ENCODE measurements at places on chromosomes 1 and 21.

DNA sequence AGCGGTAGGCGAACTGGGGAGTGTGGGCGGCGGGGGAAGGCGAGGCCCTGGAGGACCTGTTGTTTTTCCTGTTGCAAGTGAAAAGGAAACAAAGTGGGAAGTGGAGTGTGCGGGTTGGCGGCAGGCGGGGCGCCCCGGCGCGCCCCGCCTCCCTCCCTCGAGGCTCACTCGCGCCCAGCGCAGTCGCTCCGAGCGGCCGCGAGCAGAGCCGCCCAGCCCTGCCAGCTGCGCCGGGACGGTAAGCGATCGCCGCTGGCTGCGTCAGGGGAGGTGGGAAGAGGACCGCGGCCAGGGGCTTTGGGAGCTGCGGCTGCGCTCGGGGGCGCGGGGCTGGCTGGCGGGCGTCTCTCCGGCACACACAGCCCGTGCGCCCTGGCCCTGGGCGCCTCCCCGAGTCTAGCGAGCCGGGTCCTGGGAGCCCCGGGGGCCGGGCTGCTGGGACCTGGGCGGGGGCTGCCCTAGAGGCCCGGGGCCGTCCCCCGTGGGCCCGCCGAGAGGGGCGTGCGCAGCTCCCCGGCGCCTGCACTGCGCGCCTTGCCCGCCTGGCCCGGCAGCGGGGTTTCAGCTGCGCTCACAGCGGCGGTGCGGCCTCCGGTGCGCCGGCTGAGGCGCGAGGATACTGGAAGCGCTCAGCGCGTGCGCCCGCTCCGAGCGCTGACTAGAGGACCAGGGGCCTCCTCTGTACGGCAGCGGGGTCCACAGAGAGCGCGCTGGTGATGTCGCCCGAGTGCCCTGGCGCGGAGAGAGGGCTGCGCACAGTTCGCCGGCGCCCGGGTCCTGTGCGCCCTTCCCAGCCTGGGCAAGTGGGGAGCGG, at the start of gene PIK3CD:
Gene PIK3CD (plus strand): TSS at position 167 of the 814 bp plus-strand sequence. CDS start 58,725 bp downstream, outside the sequence.
- DNase-seq, result no peak

DNA sequence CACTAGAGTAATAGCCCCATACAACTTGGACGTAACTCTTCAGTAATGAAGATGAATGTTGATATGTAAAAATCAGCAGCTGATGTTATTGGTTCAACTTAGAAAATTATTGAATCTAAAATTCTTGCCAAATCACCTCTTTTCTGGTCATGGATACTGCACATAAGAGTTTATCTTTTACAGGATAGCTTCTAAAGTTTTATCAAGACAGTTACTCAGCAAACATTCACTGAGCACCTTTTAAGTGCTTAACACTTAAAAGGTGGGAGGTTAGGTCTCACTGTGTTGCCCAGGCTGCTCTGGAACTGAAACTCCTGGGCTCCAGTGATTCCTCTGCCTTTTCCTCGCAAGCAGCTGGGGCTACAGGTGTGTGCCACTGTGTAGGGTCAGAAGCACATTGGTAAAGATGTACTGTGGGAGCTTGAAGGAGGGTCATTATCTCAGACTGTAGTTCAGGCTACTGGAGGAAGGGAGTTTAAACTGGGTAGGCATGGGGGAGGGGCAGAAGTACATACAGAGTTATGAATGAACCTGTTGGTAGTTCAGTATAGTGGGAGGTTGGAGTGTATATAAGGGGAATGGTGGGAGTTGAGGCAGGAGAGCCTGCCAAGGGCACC, 2.0 kb downstream of the MPZL1 start:
- no peak for DNase-seq

DNA sequence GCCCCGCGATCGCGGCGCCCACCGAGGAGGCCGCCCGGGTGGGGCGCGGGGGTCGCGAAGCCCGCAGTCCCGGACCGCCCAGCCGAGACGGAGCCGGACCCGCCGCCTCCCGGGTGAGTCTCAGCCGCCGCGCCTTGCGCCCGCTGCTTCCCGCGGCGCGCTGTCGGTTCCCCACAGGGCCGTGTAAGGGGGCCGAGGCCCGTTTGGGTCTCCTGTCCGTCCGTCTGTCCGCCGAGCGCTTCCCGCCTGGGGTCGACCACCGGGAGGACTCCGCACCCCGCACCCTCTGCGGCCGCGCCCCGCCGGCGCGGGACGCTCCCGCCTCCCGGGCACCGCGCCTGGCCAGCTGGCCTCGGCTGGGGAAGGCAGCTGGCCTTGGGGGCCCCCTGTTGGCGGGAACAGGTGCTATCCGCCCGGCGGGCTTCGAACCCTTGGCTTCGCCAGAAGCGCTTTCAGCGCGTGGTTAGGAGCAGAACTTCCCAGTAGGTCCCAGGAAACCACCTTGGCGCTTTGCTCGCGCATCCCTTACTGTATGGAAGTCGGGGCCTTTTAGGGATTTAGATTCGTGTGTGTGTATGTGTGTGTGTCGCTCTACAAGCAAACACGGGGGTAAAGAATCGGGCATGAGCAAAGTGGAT, 414 bp downstream of the TMEM51 start:
- no peak for DNase-seq

- peak; percentile 25 for DNase-seq
Measured at GRCh38 chr1:117895482-117896114, 33.8 kb downstream of the GDAP2 start.

GRCh38 chr1:231422798-231423309, 767 bp upstream of the EGLN1 start:
- DNase-seq, result no peak

- DNase-seq, result no peak
Measured at GRCh38 chr1:161307230-161307768, 2.5 kb downstream of the MPZ start.

DNA sequence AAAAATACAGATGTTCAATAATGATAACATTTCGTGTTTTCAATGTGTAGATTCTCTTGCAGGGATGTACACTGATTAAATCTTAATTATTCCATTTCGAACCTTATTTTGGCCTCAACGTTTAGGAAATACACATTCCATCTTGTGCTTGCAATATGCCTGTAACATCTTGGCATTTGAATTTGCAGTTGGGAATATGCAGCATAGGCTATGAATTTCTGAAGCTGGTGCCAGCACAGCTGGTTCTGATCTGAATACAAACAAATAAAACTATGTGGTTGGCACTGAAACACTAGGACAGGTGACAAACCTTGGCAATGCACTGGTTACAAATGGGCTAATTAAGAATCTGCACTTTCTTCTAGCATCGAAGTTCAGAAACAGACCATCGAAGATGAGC, 108.4 kb downstream of the ERG start:
- no peak for DNase-seq

GRCh38 chr1:29688471-29689365, 452.4 kb downstream of the PTPRU start:
- no peak for DNase-seq

DNA sequence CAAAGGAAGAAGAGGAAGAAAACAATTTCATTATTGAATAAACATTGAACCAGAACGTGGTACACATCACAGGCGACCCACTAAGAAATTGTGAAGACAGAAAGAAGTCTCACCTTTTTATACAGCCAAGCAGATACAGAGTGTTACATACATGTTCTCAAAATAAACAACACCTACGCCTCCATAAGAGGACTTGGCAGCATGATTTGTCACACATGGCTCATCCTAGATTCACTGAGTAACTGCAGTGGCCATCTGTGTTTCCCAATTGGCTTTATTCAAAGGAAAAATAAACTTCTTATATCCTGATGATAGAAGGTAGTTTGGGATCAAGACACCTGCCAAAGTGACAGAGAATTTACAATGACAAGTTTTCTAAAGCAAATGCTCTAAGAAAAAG, 7.6 kb upstream of the KRTAP19-8 start:
- DNase-seq, result no peak

- no peak for DNase-seq
Measured at GRCh38 chr1:106465666-106466065, 590.8 kb upstream of the PRMT6 start.

DNA sequence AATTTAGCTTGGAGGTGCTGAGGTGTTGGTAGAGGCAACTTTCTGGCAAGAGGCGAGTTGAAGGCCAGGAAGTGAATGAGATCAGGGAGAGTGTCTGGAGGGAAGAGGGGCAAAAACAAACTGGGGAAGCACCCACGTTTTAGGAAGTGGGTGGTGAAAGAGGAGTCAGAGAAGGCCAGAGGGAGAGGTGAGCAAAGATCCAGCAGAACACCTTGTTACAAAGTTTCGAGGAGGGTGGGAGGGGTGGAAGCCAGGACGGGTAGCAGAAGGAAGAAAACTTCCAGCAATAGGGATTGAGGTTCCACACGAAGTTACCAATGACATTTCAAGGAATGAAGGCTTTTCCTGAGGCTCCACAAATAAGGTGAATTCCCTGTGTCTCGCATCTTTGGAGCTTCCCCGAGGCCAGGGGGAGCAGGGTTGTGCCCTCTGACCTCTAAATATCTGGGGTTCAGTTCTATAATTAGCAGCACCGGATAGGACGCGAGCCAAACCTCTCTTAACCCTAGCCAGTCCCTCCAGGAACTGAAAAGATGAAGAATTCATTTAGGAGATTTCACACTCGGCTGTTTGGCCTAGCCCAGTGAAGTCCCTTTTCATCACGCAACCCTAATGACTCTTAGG, 578 bp upstream of the SESN2 start:
- DNase-seq, result no peak

- DNase-seq, result no peak
Measured at GRCh38 chr1:110485725-110486124, 33.2 kb downstream of the KCNA10 start.

DNA sequence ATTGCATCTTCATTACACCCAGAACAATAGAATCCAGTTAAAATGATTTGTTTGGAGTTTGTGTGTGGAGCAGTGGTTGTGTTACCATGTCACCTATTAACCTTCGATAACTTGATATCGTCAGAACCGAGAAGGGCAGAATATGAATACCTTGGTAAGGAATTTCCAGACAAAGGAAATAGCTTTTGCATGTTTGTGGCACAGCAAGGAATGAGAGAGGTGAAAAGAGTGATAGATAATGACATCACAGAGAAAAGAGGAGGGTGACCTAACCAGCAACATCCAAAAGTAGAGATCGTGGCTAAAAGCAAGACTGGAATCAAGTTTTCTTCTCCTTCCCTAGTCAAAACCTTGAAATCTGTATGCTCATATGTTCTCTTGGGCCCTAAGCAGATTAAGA, 244.6 kb upstream of the NEGR1 start:
- peak; percentile 29 for DNase-seq

GRCh38 chr1:59482986-59483385, 186.1 kb downstream of the FGGY start:
- DNase-seq, result no peak

- no peak for DNase-seq
Measured at GRCh38 chr1:153434746-153435455, 18.6 kb downstream of the S100A7A start.

DNA sequence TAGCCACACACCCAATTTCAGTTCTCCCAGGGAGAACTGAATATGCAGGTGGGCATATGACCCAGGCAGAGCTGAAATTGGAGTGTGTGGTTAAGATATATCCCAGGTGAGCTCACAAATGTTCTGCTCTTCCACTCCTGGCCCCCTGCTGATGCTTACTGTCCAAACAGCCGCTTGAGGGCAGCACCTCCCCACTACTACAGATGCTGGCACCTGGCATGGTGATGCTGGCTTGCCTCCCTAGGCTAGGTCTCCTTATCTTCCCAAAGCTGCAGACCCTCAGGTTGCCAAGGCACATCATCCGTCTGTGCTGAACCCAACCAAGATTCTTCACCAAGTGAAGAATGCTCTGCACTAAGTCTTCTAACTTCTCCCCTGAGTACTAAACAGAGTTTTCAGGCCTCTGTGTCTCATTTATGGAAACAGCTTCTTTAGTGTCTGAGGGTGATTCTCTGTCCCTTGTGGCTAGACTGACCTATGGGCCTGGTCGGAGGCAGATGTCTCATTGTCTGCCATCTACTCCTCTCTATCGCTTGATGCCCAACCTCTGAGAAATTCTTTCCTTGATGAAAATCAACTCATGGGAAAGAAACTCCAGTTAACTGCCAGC, 27.2 kb downstream of the XCL1 start:
- peak; percentile 16 for DNase-seq

GRCh38 chr1:174818014-174818616, 181.6 kb upstream of the CACYBP start:
- DNase-seq, result no peak

DNA sequence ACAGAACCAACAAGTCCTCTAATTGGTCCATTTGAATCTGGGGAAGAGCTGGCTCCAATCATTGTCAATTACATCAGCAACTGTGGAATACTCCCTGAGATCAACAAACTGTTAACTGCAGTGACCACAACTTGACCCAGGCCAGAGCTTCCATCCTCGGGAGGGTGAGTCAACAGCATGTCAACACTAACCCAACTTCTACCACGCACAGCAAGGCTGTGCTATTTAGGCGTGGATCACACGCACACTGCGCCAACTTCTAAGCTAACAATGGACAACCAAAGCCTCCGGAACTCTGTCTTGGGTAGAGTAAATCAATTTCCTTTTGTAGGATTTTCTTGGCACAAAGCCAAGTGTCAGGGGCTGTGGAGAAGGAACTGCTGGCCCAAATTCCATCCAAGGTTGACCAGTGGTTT, 30.4 kb downstream of the APP start:
- peak; percentile 97 for DNase-seq

- DNase-seq, result peak; percentile 98
Measured at GRCh38 chr21:41112740-41113692, 54.9 kb upstream of the BACE2 start.

DNA sequence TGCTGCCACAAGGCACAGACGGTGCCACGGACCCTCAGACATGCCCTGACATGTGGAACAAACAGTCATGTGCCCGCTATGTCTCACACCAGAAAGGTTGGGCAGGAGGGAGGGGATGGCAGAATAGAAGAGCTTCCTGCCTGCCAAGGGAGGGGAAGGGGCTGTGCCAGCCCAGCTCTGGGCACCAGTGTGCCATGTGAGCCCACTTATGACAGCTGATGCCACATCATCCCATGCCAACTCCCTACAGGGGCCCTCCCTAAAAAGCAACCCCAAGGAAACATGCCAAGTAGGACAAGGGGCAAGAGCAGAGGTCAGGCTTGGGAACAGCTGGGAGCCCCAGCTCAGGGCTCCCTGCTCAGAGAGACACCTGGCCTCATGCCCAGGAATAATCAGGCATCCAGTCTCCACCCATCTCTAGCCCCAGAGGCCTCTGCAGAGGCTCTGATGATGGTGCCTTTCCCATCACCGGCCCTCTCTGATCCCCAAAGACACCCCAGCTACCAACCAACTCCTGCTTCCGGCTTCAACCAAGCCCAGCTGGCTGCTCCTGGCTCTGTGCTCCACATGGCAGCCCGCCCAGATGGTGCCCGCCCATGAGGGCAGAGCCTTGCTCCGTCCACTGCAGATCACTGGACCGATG, 10.3 kb downstream of the ADGRB2 start:
- no peak for DNase-seq

All from retinal pigment epithelial cell (primary cell).